CD4-positive, alpha-beta memory T cell (primary cell): ENCODE measurements at places on chromosomes 6 and 20. TPM values are rescaled to one million over a fixed set of nuclear protein-coding genes. Genes with fewer than 3 reads are reported as not detected.

FOXF2 gene
- total RNA-seq: not detected

APOM gene
- 1.3 TPM for total RNA-seq

CDSN gene
- not detected for total RNA-seq

DUSP15 gene
- not detected for total RNA-seq

IP6K3 gene
- total RNA-seq: not detected

HLA-DQA1 gene
- total RNA-seq: 5.8 TPM

DNA sequence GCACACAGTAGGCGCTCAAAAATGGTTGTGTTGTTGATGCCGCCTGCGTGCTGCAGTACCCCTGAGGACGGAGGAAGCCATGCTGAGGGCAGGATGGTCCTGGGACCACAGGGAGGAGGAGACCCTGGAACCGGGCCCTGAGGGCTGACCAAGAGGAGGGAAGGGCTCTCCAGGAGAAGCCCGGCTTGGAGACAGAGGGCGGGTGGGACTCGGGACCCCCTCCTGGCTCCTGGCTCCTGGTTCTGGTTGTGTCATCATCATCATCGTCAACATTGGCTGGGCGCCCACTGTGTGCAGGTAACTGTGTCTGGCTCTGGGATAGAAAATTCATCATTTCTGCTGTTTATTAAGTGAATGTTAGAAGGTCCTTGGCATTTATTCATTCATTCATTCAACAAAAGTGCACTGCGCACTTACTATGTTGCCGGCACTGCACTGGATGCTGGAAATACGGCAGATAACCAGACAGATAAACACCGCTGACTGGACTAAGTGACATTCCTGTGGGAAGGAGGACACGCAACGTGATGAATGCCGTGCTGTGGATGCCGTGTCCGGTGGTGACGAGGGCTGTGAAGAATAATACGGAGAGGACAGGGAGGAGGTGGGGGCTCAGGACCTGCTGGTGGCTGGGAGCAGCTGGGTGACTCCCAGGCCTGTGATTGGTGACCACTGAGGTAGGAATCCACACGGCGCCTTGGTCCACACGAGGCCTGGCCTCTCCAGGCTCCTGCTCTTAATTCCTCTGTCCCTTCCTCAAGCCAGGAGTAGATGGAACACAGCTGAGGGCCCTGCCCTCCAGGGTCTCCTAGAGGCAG is 35.3 kb downstream of the SPDEF start:
- DNase-seq: no peak
- no peak overlapping the region for H3K27ac ChIP-seq
- H3K27me3 ChIP-seq: no peaks in the 10 kb centered on the region
- H3K36me3 ChIP-seq: no peaks in the 10 kb centered on the region

DNA sequence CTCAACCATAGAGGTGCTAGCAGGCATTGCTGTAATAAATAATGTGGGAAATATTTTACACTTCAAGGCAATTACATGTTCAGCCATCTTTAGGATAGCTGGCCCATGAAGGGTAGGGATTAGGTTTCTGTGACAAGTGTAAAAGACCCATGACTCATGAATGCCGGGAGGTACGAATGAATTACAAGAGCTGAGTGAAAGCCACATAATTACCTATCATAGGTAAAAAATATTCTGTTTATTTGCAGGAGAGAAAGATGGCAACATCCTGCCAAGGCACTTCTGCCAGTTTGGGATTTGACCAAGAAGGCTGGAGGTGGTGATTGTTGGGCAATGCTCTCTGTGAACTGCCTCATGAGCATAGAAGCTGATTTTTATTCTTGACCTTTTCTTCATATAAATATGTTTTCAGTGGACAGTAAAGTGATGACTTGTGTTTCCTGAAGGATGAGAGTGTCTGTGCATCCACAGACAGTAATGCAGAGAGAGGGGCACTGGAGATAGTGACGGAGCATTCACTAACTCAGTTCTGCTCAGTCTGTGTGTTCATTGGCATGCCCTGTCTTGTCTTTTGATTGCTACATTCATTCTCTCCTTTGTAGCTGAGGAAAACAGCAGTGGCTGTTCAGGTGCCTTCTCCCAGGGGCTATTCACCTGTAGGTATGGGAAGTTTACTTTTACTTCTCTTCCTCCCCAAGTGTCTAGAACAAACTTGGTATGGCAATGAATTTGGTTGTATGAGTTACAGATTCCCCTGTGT is 481.1 kb downstream of the TFAP2B start:
- DNase-seq: no peak
- no peaks in the 10 kb centered on the region for H3K4me1 ChIP-seq
- no peaks in the 10 kb centered on the region for H3K36me3 ChIP-seq
- H3K4me3 ChIP-seq: no peak overlapping the region

- DNase-seq: no peak
- no peaks in the 10 kb centered on the region for H3K4me1 ChIP-seq
- no peak overlapping the region for H3K27ac ChIP-seq
- H3K27me3 ChIP-seq: no peaks in the 10 kb centered on the region
- no peaks in the 10 kb centered on the region for H3K36me3 ChIP-seq
Observed at GRCh38 chr20:37920270-37920669, 17.3 kb downstream of the VSTM2L start.

- H3K4me3 ChIP-seq: no peak overlapping the region
- H3K4me1 ChIP-seq: no peaks in the 10 kb centered on the region
- no peak for DNase-seq
- no peaks in the 10 kb centered on the region for H3K27me3 ChIP-seq
- no peak overlapping the region for H3K27ac ChIP-seq
Observed at GRCh38 chr6:113819169-113819830, 37.8 kb upstream of the MARCKS start.

DNA sequence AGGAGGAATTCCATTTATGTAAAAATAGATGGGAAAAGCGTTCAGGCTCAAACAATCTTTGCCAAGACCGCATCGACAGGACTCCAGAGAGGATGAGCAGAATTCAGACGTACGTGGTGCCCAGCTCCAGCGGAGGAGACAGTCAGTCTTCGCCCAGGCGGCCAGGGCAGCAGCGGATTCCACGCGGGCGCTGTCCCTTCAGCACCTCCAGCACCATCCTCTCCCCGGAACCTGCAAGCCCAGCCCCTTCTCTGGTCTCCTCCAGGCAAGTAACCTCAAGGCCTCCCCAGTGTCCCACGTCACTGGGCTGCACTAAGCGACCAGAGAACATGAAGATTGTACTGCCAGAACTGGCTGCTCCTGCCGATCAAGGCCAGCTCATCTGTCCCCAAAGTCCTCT is 2.8 kb upstream of the KCNQ2 start:
- no peak overlapping the region for H3K27ac ChIP-seq
- peaks cover 5% of the 10 kb centered on the region for H3K4me1 ChIP-seq
- H3K4me3 ChIP-seq: no peak overlapping the region
- DNase-seq: no peak

DNA sequence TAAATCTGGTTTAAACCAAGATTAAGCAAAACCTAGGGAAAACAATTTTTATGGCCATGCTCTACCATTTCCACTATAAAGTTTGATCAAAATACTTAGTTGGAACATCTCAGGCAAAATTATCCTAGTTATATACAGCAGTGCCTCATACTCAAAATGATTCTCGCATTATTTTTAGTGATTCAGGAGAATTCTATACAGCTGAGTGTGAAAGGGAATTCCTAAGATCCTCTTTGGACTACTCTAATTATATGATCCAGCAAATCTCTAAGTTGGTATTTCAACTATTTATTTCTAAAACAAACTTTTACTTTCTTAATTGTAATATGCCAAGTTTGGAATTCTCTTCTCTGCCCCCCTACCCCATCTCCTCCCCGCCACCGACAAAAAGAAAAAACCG is 8.6 kb downstream of the DTNBP1 start:
- peaks cover 4% of the 10 kb centered on the region for H3K4me1 ChIP-seq
- no peaks in the 10 kb centered on the region for H3K27me3 ChIP-seq
- H3K4me3 ChIP-seq: no peak overlapping the region
- no peak overlapping the region for H3K27ac ChIP-seq

DNA sequence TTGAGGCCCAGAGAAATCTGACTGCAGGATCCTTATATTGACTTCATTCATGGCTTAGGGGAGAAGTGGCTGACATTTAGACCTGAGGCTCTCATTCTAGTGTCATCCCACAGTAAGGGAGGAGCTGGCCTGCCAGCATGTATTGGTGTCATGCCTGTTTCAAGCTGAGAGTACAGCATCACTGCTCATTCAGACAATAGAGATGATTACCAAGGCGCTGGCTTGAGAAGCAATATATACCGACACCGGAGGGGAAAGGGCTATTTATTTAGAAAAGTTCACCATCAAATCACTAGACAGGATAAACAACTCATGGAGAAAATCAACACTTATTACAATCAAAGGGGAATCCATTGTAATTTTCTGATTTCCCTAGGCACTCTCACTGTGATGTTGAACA is 84.4 kb upstream of the HDAC2 start:
- no peak for DNase-seq
- H3K4me3 ChIP-seq: no peak overlapping the region
- no peaks in the 10 kb centered on the region for H3K27me3 ChIP-seq
- H3K4me1 ChIP-seq: no peaks in the 10 kb centered on the region

DNA sequence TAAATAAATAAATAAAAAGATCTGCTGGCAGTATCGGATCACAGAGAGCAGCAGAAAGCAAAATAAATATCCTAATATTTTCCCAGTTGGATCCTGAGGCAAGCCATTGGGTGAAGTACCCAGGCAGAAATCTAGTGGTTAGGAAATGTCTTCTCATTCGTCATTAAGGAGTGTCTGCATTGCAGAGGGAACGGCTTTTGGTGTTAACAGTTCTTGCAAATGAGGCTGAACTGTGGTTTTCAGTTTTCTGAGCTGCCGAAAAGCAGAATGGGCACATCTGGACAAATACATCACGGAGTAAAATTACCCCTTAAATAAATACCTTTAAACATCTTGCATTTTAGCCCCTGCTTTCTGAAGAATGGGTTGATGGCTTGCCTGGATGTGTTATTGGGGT is 82.3 kb upstream of the MPC1 start:
- DNase-seq: no peak
- no peak overlapping the region for H3K27ac ChIP-seq
- no peaks in the 10 kb centered on the region for H3K27me3 ChIP-seq
- no peaks in the 10 kb centered on the region for H3K4me1 ChIP-seq

DNA sequence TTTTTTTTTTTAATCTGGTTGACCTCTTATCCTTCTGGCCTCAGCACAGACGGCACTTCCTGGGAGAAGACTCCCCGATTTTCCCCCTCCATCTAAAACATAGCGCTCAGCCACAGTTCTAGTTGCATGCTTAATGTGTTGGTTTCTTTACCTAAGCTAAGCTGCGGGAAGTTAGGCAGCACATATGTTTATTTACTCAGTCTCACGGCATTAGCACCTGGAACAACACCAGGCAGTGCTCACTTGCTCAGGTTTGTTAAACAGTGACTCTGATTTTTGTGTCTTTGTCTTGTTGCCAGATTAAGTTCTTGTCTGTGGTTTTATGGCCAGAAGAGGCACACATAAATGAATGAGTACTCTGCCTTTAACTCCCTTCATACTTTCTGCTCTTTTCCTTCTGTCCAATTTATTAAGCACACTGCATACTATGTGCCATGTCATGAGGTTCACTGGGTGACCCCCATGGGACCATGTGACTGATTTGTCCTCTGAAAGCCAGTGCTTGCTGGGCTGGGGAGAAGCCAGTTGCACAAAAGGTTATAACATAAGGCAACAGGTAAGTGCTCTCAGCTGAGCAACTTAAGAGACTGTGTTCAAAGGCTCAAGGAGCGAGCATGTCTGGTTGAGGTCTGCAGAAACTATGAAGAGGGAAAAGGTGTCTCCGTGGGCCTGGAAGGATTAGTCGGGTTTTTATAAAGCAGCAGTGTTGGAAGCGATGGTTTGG is 93.6 kb downstream of the RPP40 start:
- H3K36me3 ChIP-seq: no peaks in the 10 kb centered on the region
- H3K27me3 ChIP-seq: no peaks in the 10 kb centered on the region
- H3K4me3 ChIP-seq: no peak overlapping the region
- no peak for DNase-seq
- H3K4me1 ChIP-seq: peaks cover 14% of the 10 kb centered on the region

DNA sequence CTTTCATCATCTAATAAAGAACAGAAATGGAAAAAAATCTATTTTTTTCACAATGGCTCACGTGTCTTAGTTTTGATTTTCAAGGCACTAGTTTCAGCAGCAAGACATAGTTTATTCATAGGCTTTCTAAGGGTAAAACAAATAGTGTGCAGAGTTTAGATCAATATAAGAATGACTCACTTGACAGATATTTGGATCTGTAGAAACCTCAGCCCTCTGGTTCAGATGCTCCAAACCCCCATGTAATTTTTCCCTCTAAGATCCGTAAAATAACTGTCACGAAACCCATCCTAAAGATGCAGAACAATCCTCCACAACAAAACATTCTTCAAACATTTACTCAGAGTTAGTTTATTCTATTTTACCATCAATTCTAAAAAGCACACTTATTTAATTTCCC is 43.4 kb downstream of the IYD start:
- H3K4me3 ChIP-seq: no peak overlapping the region
- no peak overlapping the region for H3K27ac ChIP-seq
- no peak for DNase-seq

- no peaks in the 10 kb centered on the region for H3K4me1 ChIP-seq
- H3K36me3 ChIP-seq: no peaks in the 10 kb centered on the region
- H3K4me3 ChIP-seq: no peak overlapping the region
- DNase-seq: no peak
- no peaks in the 10 kb centered on the region for H3K27me3 ChIP-seq
Observed at GRCh38 chr6:116327803-116328527, 42.8 kb upstream of the DSE start.
